Sigmoid colon (tissue), 7 donors: ENCODE measurements at places on chromosomes 2 and 18. TPM values are rescaled to one million over a fixed set of nuclear protein-coding genes. Genes with fewer than 3 reads are reported as not detected.

GRCh38 chr2:46439582-46439981, 39.8 kb upstream of the TMEM247 start:
- no peak for DNase-seq

DNA sequence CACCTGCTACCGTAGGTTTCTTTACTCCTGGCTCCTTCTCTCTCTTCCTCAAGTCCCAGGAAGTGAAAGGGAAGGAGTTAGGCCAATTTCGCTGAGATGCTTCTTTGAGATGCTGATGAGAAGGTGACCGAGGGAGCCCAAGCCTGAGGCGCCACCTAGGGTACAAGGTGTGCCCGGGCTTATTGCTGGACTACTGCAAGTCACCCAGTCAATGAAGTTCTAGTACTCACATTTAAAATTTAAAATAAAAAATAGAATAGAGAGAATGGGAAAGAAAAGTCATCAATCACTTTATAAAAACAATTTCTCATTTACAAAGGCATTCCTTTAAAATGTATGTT, 45.3 kb downstream of the ACAA2 start:
- DNase-seq = no peak

- DNase-seq = no peak
Measured at GRCh38 chr2:53096351-53096750, 671.3 kb upstream of the CHAC2 start.

- DNase-seq = no peak
Measured at GRCh38 chr2:44097322-44097907, 71.3 kb upstream of the PPM1B start.

DNA sequence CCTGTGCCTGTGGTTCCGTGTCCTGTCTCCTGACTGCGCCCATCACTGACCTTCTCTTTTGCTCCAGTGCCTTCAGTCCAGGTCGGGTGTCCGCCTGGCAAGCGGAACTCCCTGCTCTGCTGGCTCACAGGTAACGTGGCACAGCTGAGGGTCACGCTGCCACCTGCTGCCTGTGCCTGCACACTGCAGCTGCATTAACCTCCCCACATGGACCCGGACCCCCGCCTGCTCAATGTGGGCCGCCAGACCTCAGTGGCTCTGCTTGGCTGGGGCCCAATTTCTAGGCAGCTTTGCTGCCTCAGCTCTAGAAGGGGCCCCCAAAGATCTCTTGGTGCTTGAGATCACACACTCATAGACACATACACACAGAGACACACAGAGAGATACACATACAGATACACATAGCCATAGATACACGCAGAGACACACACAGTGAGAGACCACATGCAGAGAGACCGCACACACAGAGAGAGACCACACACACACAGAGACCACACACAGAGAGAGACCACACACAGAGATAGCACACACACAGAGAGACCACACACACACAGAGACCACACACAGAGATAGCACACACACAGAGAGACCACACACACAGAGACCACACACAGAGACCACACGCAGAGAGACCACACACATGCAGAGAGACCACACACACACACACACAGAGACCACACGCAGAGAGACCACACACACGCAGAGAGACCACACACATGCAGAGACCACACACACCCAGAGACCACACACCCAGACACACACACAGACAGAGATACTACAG, 14.9 kb upstream of the CNNM3 start:
- peak; percentile 85 for DNase-seq

- DNase-seq = no peak
Measured at GRCh38 chr18:50432915-50433314, 58.1 kb downstream of the SKA1 start.

DNA sequence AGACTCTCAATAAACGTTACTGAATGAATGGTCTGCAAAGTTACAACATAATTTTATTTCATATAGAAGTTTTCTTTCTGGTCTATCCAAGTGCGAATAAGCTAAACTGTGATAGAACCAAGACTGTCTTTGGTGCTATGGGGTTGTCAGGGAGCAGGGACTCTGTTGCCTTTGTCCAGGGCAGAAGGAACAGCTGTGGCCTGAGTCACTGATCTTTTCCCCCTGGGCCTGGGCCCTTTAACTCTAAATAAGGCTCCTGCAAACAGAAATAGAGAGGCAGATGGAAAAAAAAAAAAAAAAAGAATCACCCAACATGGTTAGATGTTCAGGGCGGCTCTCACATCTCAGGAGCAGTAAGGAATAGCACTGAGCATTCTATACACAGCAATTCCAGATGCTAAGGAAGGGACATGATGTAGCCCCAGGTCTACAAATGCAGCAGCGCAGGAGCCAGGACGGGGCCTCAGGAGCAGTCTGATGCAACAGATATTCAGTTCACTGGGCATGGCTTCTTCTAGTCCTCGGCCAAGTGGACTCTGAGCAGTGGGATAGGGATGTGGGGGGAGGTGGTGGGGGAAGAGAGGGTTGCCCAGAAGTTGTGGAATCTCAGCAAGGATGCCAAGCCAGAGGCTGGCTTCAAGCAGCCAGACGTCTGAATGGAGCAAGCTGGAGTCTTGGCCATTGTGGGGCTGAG, 247.1 kb upstream of the SIX2 start:
- DNase-seq = no peak

DNA sequence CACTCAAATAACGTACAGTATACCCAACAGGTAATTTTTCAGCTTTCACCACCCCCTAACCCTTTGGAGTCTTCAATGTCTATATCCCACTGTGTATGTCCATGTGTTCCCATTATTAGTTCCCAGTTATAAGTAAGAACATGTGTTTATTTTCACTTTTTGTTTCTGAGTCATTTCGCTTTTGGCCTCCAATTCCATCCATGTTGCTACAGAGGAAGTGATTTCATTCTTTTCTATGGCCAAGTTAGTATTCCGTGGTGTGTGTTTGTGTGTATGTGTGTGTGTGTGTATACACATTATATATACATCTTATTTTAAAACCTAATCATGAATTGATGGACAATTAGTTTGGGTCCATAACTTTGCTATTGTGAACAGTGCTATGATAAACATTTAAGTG, 464.4 kb downstream of the CMPK2 start:
- no peak for DNase-seq

DNA sequence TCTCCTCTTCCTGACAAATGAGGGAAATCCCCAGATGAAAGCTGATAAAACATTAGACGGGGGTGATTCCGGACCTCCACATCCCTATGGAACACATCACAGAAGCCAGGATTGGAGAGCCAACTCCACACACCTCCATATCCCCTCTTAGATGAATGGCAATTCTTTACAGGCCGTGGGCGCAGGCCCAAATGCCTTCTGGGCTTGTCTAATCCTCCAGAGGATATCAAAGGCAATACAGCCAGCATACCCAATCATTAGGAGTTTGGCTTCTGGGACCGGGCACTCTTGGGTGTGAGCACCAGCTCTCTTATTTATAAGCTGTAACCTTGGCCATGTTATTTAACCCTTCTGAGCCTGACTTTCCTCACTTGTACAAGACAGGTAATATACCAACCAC, 15.0 kb upstream of the CYP1B1 start:
- DNase-seq = no peak

DNA sequence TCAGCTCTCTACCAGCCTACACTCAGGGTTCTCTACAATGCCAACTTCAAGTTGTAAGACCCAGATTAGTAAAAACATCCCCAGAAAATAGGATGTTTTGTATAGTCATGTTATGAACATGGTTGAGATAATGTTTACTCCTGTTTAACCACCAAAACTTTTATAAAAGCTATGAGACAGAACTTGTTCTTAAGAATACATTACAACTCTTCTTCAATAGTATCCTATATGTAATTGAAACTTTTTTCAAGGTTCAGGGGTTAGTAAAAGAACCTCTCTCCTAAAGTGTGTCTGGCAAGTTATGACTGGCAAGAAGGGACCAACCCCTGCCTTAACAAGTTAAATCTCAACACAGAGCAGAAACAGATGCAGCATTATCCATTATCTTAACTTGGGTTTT, 118.8 kb upstream of the STK17B start:
- no peak for DNase-seq

DNA sequence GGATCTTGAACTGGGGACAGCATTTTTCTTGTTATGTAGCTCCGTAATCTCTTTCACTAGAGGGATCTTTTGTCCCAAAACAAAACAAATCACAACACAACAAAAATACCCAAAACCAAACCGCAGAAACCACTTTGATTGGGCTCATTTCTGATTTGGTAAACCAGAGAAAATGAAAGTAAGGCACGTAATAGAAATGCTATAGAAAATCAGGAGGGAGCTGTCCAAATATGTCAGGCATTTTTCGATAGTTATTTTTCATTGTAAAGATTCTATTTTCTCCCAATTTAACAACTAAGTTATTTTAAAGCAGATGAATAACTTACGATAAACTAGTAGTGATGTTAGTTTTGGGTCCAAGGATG, 406.5 kb downstream of the XIRP2 start:
- DNase-seq = no peak

DNA sequence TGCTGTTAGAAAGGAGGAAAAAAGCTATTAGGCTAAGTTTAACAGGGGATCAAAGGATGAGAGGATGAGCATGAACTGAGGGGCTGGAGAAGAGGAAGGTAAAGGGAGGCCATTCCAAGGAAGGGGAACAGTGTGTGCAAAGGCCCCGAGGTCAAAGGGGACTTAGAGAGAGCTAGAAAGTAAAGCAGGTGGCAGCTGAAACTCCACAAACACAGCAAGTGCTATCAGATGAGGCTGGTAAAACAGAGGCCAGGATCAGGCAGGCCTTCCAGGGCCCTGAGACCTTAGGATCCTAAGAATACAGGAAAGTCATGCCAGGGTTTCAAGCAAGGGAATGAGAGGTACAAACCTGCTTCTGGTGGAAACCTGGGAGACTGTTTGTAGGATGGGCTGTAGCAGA, 5.8 kb downstream of the HDAC4 start:
- peak; percentile 61 for DNase-seq

DNA sequence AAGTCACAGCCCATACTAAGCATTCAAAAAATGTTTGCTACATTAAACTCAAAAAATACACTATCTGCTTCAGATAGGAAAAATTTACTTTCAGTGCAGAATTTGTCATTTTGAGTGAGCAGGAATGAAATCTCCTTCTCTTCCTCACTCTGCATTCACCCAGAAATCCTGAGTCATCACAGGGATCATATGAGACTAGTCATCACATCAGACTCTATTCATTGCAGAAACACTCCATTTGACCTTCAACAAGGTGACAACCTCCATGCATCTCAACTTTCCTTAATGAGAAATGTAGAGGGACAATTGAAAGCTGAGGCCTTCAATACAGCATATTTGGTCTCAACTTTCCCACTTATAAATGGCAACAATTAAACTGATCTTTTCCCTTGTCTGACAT, 130.4 kb upstream of the CYP26B1 start:
- DNase-seq = no peak

- no peak for DNase-seq
Measured at GRCh38 chr18:35777039-35777438, 195.4 kb upstream of the RMP24 start.

DNA sequence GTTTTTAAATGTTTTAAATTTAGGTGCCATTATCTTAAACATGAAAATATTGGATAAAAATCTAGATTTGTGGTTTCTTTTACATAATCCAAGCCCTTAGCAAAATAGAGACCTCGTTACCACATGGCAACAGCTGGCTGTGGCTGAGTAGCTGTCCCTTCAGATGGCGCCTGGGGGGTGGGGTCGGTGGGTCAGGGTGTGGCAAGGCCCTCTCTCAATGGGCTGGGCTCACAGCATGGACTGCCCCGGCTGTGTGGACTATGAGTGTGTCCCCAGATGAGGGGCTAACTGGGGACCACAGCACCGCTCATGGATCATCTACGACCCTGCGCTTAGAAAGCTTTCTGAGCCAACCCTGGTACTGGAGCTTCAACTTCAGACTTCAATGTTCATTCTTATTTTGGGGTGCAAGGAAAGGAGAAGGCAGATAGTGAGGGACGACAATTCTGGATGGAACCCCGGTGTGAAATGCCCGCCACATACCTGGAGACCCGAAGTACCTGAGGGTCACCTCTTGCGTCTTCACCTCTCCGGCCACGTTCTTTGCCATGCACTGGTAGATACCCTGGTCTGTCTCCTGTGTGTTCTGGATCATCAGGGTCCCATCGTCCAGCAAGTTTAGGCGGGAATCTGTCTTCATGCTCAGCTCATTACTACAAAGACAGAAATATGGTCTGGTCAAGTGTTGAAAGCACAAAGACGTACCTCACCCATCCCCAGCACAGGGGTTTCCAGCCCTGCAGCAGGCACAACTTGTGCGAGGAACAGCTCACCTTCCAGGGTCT, 71.0 kb downstream of the PXDN start:
- DNase-seq = peak; percentile 59

GRCh38 chr2:205629091-205629776, 53.1 kb upstream of the NRP2 start:
- DNase-seq = no peak

- no peak for DNase-seq
Measured at GRCh38 chr2:603869-604268, 73.3 kb downstream of the TMEM18 start.

- DNase-seq = no peak
Measured at GRCh38 chr2:142973822-142974207, 96.4 kb downstream of the KYNU start.

GRCh38 chr2:146489386-146489785, 1355.4 kb upstream of the ACVR2A start:
- DNase-seq = no peak

DNA sequence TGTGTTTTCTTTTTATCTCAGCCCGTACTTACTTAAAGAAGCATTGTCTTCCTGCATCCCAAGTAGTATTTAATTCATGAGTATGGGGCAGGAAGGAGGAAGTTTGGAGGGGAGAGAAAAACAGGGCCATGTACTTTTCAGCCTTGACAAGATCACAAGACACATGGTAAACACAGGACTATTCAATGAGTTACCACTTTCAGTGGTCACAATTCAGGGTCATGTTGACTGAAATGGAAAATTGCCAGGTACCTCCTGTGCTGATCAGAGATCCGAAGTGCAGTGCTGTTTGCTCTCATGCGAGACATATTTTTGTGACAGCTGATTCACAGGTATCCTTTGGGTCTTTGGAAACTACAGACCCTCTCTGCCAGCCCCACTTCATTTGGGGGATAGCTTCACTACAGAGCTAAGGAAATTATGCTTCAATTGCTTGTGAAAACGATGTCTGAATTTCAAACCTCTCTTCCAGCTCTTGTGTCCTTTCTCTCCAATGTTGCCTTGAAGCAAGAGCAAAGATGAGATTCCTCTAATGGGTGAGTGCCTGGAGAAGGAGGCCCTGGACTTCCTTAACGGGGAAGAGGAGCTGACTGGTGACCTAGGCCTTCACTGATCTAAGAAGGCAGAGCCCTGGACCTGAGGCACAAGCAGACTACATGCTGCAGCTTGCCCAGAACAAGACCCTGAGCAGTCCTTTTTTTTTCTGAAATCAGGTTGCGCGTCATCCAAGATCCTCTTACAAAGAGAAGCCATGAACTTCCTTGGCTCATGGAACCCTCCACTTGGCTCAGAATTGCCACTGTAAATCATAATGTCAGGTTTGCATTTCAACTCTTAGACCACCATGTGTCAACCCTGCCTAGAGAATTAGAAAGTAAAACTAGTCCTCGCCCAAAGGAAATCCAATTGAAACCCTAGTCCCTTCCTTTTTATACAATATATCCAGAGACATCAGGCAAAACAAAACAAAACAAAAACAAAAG, 44.1 kb downstream of the EVA1A start:
- no peak for DNase-seq

- no peak for DNase-seq
Measured at GRCh38 chr2:7994397-7994951, 687.4 kb upstream of the ID2 start.

The HTR2B gene
- total RNA-seq = 18.3 TPM

The EPB41L3 gene
- total RNA-seq = 106 TPM

The KCNS3 gene
- 13.2 TPM for total RNA-seq

The ARHGEF33 gene
- 2.2 TPM for total RNA-seq

The BCL11A gene
- total RNA-seq = 17.4 TPM

The SERTAD2 gene
- 7.2 TPM for total RNA-seq

The IL36RN gene
- not detected for total RNA-seq

The ITGA4 gene
- 12.5 TPM for total RNA-seq

The DHRS9 gene
- 0.54 TPM for total RNA-seq

The LOXHD1 gene
- total RNA-seq = not detected
